ENCODE measurements at places on chromosomes 1 and 21.

DNA sequence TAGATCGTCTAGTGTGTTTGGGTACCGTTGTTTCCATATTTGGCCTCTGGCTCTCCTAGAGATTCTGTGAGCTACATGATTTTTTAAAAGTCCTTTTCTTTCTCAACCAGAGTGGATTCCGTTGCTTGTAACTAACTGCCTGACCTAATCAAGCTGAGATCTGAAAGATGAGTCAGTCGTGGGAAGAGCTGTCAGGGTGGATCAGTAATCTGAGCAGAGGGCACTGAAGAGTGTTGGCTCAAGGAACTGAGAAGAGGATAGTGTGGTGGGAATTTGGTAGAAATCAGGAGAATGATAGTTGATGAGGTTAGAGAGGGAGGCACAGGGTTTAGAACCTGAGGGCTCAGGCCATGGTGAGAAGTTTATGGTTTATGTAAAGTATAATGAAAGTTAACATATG is 52.2 kb downstream of the TRAF5 start:
- no peaks in the 10 kb centered on the region for H3K27me3 ChIP-seq
- DNase-seq = no peak
- H3K4me3 ChIP-seq = no peak overlapping the region
- peaks cover 8% of the 10 kb centered on the region for H3K4me1 ChIP-seq

- H3K27ac ChIP-seq = no peak overlapping the region
- no peaks in the 10 kb centered on the region for H3K36me3 ChIP-seq
- no peaks in the 10 kb centered on the region for H3K27me3 ChIP-seq
- no peaks in the 10 kb centered on the region for H3K4me1 ChIP-seq
- H3K4me3 ChIP-seq = no peak overlapping the region
Observed at GRCh38 chr21:16302851-16303282, 573.1 kb downstream of the USP25 start.

- peaks cover 65% of the 10 kb centered on the region for H3K36me3 ChIP-seq
- no peak overlapping the region for H3K27ac ChIP-seq
- no peak overlapping the region for H3K4me3 ChIP-seq
- no peaks in the 10 kb centered on the region for H3K4me1 ChIP-seq
Observed at GRCh38 chr1:150813028-150813707, 5.1 kb upstream of the CTSK start.

GRCh38 chr1:241821363-241821762 is 26.6 kb upstream of the EXO1 start:
- H3K27me3 ChIP-seq = no peaks in the 10 kb centered on the region
- H3K4me3 ChIP-seq = no peak overlapping the region
- DNase-seq = no peak
- no peak overlapping the region for H3K27ac ChIP-seq
- no peaks in the 10 kb centered on the region for H3K36me3 ChIP-seq
- no peaks in the 10 kb centered on the region for H3K4me1 ChIP-seq

GRCh38 chr1:113433184-113433583 is 42.9 kb downstream of the MAGI3 start:
- H3K36me3 ChIP-seq = no peaks in the 10 kb centered on the region
- no peak overlapping the region for H3K27ac ChIP-seq
- H3K4me1 ChIP-seq = no peaks in the 10 kb centered on the region
- DNase-seq = no peak
- no peak overlapping the region for H3K4me3 ChIP-seq

DNA sequence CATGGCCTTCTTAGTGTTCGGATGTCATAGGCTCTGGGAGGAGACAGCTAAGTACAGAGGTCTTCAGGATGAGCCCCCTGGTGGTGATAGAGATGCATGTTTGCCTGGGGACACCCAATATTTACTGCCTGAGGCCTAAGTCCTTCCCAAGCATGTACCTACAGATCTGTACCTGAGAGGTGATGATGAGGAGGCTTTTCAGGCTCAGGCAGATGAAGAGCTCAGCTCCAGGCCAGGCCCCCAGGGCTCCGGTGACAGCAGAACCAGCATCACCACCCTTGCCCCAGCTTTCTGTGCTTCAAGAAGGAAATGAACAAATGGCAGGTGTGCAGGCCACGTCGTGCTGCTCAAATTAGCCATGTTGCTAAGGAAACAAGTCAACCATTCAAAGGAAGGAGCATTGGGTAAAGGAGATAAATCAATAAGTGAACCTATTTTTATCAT is 21.1 kb downstream of the CACNA1E start:
- H3K4me3 ChIP-seq = no peak overlapping the region
- no peaks in the 10 kb centered on the region for H3K4me1 ChIP-seq
- H3K27me3 ChIP-seq = peaks cover 9% of the 10 kb centered on the region
- no peak overlapping the region for H3K27ac ChIP-seq
